SW 1271 (cell line): ENCODE measurements at places on chromosomes 6 and 20.

DNA sequence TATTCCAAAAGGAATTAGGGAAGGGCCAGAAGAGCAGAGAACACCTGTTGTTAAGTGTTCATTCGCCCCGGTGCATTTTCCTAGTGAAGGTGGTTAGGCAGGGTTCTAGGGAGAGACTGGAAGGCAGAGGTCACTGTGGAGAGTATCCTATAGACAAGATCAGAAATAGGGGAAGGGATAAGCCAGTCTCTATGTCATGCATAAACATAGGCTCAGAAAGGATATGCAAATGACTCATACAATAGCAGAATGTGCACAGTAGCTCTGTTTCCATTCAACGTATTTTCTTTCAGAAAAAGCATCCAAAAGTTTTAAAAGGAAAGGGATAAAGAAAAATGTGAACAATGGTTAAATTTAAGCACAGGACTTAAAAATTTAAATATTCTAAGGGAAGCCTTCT, 47.4 kb downstream of the BMP6 start:
- DNase-seq = no peak

DNA sequence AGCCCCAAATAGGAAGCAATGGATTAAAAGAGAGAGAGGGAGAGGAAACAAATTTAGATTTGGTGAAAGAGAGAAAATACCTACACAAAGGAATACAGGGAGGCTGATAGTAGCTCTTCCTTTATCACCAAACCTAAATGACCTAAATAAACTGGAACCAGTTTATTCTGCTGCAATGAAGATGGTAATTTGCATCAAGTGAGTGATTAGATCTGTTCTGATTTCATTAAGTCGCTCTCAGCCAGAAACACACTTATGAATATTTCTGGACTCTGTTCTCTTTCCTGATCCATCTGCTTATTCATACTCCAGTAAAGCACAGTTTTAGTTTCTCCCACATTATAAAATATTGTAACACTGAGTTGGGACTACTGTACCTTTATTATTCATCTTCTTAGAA, 83.4 kb upstream of the BMP5 start:
- no peak for DNase-seq

DNA sequence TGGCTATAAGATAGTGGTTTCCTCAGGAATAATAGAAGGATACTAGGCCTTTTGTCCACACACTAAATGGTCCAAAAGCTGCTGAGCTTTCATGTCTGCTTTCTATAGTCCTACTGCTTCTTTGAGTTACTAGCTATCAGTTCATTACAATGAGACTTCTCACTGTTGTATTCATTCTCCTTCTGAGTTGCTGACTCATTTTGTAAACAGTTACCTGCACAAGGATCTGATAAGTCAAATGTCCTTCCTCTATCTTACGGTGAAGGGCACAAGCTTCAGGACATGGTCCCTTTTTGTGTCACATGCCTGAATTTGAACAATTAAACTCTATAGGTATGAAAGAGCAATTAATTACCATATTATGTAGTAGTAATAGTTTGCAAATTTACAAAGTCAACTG, 90.5 kb downstream of the MAN1A1 start:
- DNase-seq = no peak

DNA sequence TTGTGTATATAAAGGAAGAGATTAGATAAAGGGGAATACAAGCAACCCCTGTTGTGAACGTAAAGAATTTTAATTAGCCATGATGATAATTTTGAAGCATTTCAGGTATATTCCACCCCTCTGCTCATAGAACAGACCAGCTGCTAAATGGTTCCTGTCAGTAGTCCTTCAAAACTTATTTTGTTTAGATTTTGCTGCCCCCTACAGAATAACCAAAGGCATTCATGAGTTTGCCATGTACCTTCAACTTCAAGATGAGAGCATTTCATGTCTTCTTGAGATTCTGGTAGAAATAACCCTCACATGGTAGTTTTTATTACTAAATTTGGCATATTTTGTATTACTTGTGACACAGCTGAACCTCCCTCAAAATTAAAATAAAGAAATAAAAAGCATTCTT, 1586.7 kb downstream of the HACE1 start:
- peak; percentile 44 for DNase-seq

DNA sequence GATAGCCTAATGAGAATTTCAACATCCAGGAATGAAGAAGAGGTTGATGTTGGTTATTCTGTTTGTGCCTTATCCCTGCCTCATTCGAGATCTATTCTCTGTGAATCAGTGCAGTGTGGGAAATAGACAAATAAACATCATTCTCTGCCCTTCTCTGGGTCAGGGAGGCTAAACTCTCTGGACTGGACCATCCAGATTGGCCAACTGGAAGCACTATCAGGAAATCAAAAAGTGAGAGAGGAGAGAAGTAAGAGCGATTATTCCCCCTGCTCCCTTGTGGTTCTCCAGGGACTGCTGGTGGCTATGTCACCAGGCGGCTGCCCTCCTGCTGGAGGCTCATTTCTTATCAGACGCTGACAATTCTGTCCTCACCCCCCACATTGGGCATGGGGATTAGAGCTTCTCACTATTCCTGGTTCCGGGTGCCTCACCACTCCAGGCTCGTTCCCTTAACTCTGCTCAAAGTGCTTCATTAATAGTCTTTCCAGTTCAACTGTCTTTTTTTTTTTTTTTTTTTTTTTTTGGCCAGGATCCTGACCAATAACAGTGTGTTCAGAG, 201.7 kb upstream of the RREB1 start:
- no peak for DNase-seq

DNA sequence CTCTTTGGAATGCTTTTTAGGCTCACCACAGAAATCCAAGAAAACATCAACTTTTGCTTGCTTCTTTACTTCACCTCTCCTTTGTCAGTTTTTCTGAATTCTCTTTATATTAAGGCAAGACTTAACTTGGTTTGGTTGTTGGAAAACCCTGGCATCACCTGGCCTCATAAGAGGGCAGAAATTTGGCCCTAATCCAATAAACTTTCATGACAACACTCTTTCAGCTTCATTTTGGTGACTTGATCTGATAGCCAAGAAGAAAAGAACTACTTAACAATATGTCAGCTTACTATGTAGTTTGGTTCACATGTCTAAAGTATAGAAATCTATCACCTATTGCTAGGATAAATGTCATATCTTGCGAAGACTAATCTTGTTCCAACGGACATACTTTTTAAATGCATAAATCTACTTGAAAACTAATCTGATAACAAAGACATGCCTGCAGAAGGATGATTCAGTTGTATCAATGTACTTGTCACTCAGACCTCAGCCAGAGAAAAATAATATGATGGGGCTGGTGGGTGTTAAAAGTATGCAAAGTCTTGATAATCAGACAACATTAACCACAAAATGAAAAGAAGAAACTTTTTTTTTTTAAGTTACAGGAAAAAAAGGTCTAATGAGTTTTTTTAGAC, 19.3 kb upstream of the HBS1L start:
- DNase-seq = no peak

- no peak for DNase-seq
Observed at GRCh38 chr20:63483834-63484233, 11.4 kb upstream of the KCNQ2 start.

GRCh38 chr20:58790454-58790853, 60.2 kb downstream of the GNAS-AS1 start:
- no peak for DNase-seq

- no peak for DNase-seq
Observed at GRCh38 chr6:89667872-89668556, 29.5 kb upstream of the LYRM2 start.

DNA sequence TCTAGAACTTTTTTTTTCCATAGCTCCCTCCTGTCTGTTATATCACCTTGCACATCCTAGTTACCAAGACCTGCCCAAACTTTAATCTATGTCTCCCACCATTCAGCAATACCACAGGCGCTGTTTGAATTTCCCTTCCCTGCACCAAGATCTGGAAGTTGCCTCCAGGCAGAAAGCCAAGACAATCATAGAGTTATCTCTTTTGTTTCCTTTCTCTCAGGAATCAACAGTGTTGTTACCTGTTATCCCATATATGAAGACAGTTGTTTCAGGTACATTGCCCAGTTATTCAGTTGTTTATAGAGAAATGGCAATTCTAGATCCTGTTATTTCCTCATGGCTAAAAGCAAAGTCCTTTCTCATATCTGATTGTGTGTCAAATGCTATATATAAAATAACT, 63.2 kb downstream of the PDSS2 start:
- no peak for DNase-seq

- no peak for DNase-seq
Observed at GRCh38 chr6:2432292-2432691, 186.9 kb upstream of the GMDS start.

DNA sequence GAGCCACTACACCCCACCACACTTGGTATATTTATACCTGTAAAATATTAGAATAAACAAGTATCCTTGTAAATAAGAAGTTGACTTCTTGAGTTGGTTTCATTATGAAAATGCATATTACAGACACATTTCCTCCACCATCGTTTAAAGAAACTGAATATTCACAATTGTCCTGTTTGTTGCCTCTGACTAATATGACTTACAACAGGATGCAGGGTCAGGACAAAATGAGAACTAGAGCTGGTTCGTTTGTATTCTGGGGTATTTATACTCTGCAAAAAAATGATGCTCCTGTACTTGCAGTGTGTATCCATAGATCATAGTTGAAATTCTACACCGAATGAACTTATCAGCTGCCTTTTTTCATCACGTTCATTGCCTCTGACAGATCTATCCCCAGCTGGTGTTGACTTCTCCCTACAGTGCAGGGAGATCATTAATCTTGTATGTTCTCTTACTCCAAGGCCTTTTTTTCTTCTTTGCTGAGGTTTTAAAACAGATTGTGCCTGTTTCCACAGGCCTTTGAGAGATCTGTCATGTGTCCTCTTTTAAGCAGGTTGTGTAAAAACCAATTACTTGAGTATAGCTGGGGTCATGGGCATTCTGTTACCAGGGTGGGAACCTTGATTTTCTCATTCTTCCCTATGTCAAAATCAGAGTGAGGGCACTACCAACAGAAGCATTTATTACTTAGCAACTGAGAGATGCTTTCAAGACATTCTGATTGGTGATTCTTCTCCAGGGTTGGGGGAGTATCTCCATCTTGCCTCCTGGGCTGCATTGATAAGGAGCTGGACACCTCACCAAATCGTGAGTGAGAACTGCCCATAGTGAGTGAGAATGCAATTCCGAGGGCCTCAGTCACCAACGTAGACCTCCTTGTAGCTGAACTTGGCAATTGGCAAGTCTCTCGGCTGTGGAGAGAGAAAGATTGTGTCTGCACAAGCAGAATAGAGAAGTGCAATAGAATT, 78.8 kb upstream of the CD83 start:
- DNase-seq = no peak

- DNase-seq = no peak
Observed at GRCh38 chr6:12804952-12805645, 88.5 kb downstream of the PHACTR1 start.

DNA sequence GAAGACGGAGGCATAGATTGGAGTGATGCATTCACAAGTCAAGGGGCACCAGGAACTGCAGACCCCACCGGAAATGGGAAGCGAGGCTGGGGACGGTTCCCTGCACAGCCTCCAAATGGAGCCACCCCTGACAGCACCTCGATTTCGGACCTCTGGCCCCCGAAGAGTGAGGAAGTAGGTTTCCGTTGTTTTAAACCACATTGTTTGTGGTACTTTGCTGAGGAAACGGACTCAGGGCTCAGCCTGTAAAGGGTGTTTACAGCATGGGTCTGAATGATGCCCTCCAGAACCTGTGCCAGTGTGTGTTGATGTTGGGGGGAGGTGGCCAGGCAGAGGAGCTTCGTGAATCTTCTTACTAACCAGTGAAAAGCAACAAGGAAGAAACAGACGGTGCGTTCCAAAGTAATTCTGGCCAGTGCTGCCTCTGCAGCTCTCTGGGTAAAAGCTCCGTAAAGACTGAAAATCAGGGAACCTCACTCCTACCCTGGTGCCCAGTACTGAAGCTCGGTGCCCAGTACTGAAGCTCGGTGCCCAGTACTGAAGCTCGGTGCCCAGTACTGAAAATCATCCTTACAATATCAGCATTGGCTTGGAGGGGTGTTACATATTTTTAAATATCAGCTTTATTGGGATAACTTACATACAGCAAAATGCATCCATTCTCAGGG, 30.1 kb upstream of the CCR6 start:
- DNase-seq = no peak

GRCh38 chr6:168709991-168710390, 269.0 kb downstream of the SMOC2 start:
- DNase-seq = no peak

DNA sequence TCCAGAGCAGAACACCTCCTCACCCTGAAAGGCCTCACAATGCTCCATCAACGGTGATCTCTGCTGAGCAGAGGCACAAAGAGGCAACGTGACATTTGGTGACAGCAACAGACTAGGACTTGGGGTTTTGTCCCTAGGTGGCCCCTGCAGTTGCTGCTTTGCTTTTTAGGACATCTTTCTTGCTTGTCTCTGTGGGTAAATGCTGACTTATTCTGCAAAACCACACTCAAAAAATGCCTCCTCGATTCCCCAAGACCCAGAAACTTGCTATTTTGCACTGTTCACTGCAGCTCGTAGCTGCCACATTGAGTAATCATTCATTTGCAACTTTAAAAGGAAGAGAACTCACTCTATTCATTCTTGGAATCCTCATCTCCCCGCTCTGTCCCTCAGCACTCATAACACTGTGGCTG, 209.9 kb downstream of the LY86 start:
- DNase-seq = no peak

DNA sequence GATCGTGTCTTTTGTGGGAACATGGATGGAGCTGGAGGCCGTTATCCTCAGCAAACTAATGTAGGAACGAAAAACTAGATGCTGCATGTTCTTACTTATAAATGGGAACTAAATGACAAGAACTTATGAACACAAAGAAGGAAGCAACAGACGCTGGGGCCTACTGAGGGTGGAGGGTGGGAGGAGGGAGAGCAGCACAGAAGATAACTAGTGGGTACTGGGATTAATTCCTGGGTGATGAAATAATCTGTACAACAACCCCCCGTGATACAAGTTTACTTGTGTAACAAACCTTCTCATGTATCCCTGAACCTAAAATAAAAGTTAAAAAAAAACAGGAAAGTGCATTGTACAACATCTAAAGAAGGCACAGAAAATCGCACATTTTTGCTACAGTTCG, 59.0 kb upstream of the TMEM170B start:
- no peak for DNase-seq

DNA sequence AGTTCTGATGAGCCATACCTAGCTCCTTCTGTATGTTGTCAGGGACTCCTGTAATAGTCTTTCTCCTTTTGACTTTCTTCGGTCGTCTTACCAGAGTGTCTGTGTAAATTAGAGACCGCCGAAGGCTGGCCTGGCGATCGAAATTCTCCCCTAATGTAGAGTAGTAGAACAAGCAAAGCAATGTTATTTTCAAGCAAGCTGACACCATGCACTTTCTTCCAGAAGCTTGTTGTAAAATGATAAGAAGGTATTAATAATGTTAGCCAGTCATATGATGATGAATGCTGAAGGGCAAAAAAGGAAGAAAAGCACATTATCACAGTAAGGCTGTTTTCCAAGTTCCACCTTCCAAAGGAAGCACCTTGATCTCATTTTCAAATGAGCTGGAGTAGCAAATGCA, 37.9 kb downstream of the HEBP2 start:
- no peak for DNase-seq

- DNase-seq = no peak
Observed at GRCh38 chr6:3794092-3794491, 42.6 kb upstream of the PXDC1 start.

- no peak for DNase-seq
Observed at GRCh38 chr20:15265581-15266309, 928.3 kb upstream of the FLRT3 start.
